Activated naive CD8-positive, alpha-beta T cell treated with anti-CD3 and anti-CD28 coated beads for 36 hours (primary cell): ENCODE measurements at places on chromosomes 6 and 20.

DNA sequence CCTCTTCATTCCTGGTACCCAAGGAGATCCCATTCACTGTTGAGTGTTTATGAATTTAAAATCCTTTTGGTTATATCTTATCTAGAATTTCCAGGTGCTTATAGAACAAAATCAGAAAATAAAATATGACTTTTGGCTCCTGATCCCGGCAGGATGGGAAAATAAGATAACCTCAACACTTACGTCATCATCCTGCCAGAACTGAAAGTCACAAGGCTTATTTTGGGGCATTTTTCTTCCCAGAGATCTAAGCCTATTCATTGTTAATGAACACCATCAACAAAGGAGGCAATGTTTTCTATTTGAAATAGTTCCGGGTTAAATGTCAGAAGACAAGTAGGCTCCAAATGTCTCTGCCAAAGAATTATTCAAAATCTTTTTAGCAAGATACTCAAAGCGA is 580.6 kb downstream of the TFAP2A start:
- DNase-seq, result no peak

GRCh38 chr6:38867726-38868125 is 152.6 kb downstream of the DNAH8 start:
- DNase-seq, result no peak

- DNase-seq, result no peak
Measured at GRCh38 chr6:145798530-145798929, 16.1 kb downstream of the FBXO30 start.

- no peak for DNase-seq
Measured at GRCh38 chr6:44023586-44024454, 103.4 kb downstream of the MRPL14 start.

DNA sequence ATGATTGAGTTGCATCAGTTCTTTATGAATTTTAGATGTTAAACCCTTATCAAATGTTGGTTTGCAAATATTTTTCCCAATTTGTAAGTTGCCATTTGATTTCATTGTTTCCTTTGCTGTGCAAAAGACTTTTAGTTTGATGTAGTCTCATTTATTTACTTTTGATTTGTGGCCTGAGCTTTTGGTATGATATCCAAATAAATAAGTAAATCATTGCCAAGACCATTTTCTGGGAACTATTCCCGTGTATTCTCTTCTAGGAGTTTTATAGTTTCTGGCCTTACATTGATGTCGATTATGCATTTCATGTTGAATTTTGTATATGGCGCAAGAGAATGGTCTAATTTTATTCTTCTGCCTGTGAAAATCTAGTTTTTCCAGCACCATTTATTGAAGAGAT is 13.4 kb downstream of the AIG1 start:
- no peak for DNase-seq

- DNase-seq, result no peak
Measured at GRCh38 chr6:148138573-148138972, 204.1 kb upstream of the SASH1 start.

GRCh38 chr6:79170959-79171358 is 63.5 kb downstream of the HMGN3 start:
- DNase-seq, result no peak

DNA sequence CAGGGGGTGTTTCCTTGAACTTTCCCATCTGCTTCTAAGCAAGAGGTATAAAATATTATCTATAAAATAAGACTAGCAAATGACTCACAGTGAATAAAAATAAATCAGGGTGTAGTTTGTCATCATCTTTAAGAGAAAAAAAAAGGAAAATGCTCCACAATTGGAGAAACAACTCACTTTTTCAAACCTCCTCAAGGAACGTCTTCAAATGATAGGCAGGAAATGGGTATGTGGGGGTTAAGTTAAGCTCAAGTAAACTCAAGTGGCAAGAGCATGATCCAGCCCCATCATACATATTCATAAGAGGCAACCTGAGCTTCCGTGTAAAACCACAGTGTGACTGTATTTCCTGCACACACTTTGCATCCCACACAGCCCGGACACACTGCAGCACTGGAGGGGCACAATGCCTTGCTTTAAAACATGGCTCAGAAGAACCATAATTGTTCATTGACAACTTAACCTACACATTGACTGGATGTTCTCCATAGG is 58.5 kb upstream of the CEP85L start:
- peak; percentile 78 for DNase-seq

DNA sequence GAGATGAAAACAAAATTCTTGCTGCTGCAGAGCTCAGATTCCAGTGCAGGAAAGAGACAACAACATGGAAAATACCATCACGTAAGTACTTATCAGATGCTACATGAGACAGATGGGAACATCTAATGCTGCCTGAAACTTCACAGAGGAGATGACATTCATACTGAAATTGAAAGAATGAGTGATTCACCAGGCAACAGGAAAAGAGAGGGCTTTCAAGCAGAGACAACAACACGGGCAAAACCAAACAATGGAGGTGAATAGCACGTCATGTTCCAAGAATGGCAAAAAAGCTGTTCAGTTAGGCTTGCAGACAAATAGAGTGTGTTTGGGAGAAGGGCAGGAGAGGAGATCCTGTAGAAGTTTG is 39.3 kb downstream of the GTF2H5 start:
- peak; percentile 38 for DNase-seq
